Progenitor cell of endocrine pancreas (in vitro differentiated cells): ENCODE measurements at places on chromosomes 4 and X. TPM values are rescaled to one million over a fixed set of nuclear protein-coding genes. Genes with fewer than 3 reads are reported as not detected.

DNA sequence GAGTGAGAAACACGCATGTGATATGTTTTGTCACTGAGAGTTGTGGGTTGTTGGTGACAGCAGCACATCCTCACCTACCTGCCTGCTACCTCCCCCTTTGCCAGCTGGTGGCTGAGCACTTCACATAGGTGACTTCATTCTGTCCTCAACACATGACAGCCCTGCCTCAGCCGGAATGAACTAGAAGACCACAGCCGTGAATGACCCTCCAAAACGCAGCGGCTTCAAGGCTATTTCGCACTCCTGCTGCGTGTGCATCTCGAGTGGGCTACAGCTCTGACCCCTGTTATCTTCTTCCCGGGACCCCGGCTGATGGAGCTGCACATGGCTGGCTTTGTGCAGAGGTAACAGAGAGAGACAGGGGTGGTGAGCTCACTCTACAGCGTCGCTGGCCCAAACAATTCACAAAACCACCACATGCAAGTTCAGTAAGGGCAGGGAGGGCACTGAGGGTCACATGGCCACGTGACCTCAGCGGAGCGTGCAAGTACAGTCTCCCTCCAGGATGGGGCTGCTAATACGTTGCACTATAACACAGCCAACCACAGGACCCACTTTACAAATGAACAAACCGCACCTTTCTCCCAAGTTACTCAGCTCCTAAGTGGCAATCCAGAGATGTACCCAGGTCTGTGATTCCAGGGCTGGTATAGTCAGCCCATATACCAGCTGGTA, 6.3 kb upstream of the PPP2R2C start:
- DNase-seq = peak; percentile 5

- DNase-seq = no peak
Observed at GRCh38 chrX:67700602-67701001, 156.8 kb downstream of the AR start.

DNA sequence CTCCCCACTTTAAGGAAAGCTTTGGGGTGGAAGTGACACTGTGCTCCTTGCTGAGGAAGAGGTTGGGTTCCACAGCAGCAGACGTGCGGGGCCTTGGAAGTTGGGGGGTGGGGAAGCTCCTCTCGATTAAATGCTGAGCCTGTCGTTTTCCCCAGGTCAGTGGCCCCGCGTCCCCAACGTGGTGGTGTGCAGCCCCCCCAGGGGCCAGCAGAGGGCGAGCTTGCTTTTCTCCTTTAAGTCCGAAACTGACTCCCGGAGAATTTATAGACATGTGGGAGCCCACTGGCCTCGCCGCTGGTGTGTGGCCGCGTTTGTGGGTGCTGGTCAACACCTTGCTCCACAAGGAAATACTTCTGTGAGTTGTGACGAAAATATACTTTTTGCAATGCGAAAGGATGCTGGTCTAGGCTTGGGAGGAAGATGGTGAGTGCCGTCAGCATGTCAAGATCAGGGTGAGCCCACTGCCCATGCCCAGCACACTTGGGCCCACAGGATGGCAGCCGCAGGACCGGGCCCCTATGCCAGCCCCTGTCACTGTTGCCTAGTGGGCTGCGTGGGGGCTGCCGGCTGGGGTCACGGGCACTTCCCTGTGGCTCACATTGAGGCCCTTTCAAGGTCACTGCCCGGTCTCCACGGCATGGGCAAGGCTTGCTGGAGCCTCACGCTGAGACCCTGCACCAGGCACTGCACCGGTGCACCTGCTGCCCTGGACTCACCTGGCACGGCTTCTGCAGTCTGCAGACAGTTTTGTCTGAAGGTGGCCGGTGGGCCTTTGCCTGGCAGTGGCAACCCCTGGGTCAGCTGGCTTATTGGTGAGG, 9.4 kb downstream of the UVSSA start:
- DNase-seq = peak; percentile 58

- DNase-seq = no peak
Observed at GRCh38 chrX:17033225-17033624, 86.8 kb downstream of the REPS2 start.

GRCh38 chrX:2327423-2327822, 173.4 kb downstream of the DHRSX start:
- DNase-seq = no peak

DNA sequence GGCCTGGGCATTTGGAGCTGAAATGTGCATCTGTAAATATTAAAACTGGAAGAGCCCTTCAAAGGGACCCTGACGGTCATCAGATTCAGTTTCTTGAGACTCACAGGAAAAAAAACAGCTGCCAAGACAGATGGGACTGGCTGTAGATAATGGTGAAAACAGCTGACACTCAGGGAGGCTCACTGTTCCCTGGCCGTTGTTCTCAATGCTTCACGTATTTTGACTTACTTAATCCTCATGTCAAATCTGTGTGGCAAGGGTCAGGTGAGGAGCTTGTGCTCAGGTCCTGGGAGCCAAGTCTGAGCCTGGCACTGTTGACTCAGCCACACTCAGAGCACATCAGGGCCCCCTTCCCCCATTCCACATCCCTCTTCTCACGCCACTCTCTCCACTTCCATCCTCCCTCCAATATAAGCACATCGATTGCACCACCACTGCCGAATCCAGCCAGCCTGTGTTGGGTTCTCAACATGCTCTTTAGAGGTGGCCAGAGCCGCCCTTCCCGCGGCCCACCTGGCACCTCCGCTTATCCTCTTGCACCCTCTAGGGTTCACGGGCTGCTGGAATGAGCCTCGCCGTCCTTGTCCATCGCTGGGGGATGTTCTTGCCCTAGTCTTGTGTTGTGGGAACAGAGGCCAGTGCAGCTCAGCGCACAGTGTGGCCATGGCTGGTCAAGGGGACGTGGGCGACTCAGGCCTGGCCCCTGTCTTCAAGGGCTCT, 40.1 kb downstream of the EVC start:
- no peak for DNase-seq

DNA sequence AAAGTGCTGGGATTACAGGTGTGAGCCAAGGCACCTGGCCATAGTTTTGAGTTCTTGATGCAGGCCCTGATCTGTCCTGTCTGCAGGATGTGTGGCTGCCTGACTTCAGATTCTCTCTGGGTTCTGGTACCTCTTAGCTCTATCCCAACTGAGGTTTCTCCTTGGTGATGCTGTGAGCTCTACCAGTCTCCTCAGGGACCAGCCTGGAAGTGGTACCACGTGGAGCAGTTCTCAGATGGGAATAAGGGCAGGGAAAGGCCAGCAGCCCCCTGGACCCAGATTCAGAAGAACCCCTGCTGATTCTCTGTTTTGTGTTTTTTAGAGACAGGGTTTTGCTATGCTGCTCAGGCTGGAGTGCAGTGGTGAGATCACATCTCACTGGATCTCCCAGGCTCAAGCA, 85.0 kb upstream of the HELT start:
- no peak for DNase-seq

DNA sequence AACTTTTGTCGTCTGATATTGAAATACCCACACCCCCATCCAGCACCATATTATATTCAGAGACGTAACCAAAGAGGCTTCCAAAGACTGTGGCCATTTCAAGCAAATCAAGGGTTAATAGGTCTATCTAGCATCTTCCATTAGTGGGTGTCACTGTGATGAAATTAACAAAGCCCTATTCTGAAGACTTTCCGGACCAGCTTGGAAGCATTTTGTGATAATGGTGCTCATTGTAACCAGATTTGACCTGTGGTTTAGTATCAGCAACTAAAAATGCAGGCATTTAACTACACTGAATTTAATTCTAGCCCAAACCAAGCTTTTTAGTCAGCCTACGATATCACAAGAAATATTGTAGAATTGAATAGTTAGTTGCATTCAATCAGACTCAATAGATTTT, 309.7 kb upstream of the TENM3 start:
- no peak for DNase-seq

DNA sequence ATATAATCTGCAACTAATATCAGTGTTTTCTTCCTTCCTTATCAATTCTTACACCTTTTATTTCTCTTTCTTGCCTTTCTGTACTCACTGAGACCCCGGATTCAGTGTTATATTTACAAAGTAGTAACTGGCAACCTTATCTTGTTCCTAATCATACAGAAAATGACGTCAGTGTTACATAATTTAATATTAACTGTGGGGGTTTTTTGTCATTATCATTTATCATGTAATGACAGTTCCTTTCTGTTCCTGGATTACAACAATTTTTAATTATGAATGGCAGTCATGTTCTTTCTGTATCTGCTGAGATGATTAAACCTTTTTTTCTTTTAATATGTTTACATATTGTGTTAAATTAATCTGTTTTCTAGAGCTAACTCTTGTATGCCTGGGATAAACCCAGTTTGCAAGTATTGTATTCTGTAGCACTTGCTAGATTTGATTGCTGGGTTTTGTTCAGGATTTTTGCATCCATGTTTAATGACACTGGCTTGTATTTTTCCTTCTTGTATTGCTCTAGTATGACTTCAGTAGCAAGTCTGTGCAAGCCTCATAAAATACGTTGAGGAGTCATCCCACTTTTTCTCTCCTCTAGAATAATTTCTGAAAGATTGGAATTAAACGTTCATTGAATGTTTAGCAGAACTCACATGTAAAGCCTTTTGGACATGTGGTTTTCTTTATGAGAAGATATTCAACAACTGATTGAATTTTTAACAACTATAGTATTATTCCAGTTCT, 10.4 kb upstream of the HSPA4L start:
- DNase-seq = no peak

GRCh38 chrX:152831391-152831790, 528 bp downstream of the NSDHL start:
- no peak for DNase-seq

DNA sequence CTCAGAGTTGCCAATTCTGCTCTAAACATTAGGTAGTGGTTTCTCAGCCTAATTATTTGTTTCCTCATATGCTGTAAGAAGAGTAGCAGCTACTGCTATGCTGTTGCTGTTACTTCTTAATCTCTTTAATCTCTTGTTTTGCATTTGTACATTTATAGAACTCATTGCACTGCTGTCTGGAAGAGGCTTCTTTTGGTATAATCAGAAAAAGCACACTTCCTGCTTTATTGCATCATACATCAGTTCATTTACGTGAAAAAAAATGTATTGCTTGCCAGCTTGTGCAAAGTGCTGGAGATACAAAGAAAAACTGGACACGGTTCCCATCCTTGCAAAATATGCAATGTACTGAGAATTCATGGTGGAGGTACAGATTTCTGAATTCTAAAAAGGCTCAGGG, 332.0 kb downstream of the GRXCR1 start:
- no peak for DNase-seq

DNA sequence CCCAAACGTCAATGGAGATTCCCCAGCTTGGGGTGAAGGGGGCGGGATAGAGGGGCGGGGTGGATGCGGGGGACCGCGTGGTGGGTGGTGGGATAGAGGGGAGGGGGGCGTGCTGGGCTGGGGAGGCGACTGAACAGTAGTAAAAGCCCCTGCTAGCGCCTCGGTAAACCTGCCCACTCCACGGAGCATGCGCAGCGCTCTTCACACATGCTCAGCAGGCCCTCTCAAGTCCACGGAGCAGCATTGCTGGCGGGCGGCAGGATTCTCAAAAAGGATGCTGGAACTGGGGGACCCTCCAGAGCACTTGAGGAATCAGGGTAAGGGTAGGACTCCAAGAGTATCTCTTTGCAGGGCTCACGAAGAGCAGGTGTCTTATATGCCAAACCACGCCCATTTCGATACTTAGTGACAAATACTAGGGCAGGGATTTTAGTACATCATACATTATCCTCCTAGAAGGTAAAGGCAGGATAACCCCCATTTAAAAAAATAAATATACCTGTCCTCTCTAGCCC, 378 bp upstream of the RPS6KA6 start:
- peak; percentile 57 for DNase-seq

- no peak for DNase-seq
Observed at GRCh38 chr4:80495865-80496264, 160.3 kb downstream of the CFAP299 start.

GRCh38 chr4:140061194-140061593, 92.8 kb downstream of the MAML3 start:
- DNase-seq = no peak

DNA sequence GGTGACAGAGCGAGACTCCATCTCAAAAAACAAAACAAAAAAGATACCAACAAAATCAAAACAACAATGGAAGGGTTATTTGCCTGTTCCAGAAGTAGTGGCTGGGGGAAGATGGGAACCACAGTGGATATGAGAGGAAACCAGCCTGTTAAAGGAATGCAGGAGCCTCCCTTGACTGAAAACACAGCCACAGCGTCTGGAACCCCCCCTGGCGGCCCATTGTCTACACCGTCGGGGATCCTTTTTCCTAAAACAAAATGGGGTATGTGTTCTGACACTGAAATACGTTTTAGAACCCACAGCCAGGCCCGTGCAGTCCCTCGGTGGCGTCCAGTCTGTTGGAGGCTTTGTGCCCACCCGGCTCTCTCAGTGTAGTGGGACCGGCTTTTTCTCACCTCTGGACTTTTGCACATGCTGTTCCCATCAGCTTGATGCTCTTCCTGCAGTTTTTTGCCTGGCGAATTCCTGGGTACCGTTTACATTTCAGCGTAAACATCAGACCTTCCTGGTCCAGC, 19.6 kb downstream of the PIGG start:
- DNase-seq = no peak

GRCh38 chr4:111997785-111998184, 147.5 kb upstream of the FAM241A start:
- DNase-seq = no peak

GRCh38 chr4:146329050-146329716, 114.8 kb downstream of the REELD1 start:
- DNase-seq = no peak

DNA sequence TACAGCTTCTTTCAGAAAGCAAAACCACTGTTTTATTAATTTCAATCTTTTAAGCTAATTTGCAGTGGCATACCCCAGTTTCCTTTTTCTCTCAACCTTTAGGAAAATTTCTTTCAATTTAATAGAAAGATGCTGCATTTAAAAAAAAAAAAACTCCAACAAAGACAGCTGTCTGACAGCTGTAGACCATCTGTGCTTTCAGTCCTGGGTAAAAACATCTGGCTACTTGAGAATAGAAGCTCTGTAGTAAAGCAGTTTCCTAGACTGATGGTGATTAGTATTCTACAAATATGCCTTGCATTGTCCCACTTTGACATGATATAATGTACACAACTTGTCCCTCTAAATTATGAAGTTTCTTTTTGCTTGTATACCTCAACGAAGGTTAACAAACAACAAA, 197.8 kb downstream of the EDA start:
- DNase-seq = no peak

GRCh38 chrX:133389975-133390374, 25.3 kb downstream of the GPC4 start:
- no peak for DNase-seq

DNA sequence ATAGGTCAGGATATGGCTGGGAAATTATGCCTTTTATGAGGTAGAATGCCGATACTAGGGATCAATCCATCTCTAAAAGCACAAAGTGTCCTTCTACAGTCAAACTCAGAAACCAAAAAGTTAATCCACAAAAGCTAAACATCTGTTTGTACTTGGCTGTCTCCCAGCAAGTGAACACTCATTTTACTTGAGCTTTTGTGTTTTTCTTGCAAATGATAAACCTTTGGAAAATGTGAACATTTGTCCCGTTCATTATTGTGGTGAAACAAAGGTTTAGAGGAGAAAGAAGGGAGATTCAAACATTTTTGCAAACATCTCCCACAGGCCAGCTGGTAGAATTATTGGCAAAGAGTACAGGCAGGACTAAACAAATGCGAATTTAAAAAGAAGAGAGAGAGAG, 300.6 kb upstream of the SPANXN1 start:
- DNase-seq = no peak

DCK gene
- total RNA-seq = 15.3 and 19.6 TPM in 2 replicates

THOC2 gene
- 116 and 118 TPM in 2 replicates for total RNA-seq

AR gene
- 1.1 and 1.4 TPM in 2 replicates for total RNA-seq

GPR50 gene
- total RNA-seq = 0.29 and 0.64 TPM in 2 replicates

CT47B1 gene
- total RNA-seq = not detected in 2 replicates
